Upper lobe of left lung (tissue), 6 donors: ENCODE measurements at places on chromosomes 7 and 10.

GRCh38 chr10:77686096-77686495 lies 48.5 kb upstream of the KCNMA1 start:
- no peak for DNase-seq

DNA sequence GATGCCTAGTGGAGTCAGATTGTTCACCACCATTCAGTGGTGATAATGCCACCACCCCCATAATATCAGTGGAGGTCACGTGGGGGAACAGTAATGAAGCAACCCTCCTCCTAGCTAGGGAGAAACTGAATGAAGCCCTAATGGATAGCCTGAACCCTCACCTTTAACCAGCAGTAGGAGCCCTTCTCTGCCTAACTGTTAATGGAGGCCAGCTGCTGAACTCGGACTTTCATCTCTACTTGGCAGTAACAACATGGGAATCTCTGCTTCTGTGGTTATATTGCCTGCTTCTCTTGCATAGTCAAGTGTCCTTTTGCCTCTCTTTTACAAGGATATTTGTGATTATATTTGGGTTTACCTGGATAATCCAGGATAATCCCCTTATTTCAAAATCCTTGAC lies 1097.9 kb downstream of the REEP3 start:
- DNase-seq: no peak

GRCh38 chr10:46515366-46515765 lies 41.1 kb downstream of the GPRIN2 start:
- DNase-seq: no peak

DNA sequence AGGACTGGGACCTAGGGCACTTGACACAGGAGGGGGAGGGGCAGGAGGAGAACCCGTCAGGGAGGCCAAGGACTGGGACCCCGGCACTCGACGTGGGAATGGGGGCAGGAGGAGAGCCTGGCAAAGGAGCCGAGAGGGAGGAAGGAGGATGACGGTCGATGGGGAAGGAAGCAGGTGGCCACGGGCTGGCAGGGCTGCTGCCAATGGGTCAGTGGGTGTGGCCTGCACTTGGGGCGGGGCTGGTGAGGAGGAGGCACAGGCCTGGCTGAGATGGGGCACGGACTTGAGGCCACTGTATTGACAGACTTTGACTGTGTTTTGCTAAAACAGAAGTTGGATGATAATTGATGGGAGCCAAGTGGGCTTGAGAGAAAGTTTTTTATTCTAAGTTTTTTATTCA lies 68.9 kb downstream of the RBM33 start:
- peak; percentile 54 for DNase-seq

- DNase-seq: no peak
Observed at GRCh38 chr7:21243265-21243664, 184.6 kb upstream of the SP4 start.

GRCh38 chr7:94675356-94675755 lies 19.4 kb upstream of the SGCE start:
- no peak for DNase-seq

DNA sequence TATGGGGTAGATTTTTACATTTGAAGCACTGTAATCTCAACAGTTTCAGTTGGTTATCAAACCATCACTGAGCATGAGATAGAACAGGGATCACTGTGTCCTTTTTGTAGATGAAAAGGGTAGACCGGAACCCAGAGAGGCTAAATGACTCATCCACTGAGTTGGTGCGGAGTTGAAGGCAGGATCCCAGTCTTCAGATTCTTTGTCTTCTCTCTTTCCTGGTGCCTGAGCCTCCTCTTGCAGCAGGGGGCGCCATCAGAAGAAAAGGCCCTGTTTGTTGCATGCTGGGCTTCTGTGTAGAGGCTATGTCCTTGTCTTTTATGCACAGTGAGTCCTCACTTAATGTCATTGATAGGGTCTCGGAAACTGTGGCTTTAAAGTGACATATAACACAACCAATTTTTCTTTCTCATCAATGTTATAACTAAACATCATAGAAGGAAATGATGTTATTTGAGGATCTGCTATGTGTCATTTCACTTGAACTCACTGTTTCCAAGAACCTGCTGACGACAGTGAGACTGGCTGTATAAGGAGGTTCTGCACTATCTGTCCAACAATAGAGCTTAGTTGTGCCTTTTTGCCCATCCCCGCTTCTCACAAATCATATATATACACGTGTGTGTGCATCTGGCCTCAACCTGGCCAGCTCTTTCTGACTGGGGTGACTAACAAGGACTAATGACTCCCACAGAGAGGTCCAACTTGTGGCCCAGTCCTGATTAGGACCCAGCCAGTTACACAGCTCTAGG lies 14.3 kb downstream of the ZNF282 start:
- no peak for DNase-seq

DNA sequence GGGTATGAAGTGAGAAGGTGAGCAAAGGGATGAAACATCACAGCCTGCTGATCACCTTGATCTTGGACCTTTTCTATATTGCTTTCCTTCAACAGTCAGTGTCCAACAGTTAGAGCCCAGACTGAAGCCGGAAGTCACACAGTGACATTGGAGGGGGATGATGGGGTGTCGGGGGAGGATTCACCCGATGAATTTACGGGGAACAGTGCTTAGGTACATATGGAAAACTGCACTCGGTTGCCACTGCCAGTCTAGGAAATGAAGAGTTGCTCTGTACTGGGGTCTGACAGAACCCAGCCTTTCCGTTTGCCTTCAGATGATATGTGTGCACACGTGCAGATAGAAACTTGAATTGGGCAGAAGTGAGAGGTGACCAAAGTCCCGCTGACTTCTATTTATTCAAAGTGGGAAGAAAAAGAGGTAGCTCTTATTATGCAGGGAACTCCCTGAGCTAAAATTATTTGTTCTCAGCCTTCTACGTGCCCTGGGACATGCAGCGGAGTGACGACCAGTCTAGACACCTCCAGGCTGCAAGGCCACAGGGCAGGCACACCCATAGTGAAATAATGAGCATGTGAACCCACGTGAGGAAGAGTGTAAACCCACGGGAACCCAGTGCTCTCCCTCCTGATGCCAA lies 107.2 kb upstream of the INHBA start:
- DNase-seq: no peak

- DNase-seq: no peak
Observed at GRCh38 chr7:151491859-151492258, 27.8 kb downstream of the RHEB start.

- DNase-seq: no peak
Observed at GRCh38 chr10:95133997-95134396, 60.0 kb upstream of the ACSM6 start.

DNA sequence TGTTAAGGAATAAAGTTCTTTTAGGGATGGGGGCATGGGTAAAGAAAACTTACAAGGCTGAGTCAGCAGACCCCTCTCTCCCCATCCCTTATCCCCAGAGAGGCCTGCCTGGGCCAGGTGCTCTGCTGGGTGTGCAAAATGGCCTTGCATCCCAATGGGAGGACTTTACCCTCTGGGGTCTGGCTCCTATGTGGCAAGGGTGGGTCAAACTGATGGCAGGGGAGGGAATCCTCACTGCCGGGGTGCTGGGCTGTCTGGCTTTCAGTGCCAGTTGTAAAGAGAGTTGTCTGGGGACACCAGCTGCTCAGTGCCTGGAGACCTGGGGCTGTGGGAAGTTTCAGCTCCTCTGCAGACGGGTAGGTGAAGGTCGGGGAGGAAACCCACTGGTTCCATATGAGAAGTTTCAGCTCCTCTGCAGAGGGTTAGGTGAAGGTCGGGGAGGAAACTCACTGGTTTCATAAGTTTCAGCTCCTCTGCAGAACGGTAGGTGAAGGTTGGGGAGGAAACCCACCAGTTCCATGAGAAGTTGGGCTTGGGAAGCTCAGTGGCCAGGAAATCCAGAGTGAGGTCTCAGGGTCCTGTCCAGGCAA lies 127.2 kb upstream of the PODXL start:
- DNase-seq: no peak

DNA sequence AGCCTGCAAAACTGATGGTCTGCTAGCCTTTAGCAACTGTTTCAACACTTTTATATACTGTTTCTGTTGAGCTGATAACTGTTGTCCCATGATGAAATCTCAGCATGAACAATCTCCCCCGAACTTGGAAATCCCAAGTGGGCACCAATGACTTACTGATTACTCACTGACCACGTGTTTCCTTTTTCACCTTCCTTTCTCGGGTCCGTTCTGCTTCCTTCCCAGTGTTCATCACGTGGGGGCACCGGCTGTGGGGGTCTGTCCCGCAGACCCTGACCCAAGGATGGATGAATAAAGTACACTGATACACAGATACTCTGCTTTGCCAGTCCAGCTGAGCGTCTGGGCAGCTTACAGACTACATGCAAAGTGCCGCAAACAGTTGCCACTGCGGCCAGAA lies 39.0 kb upstream of the RASGEF1A start:
- DNase-seq: no peak

- DNase-seq: no peak
Observed at GRCh38 chr7:149569025-149569725, 71.6 kb upstream of the ZNF746 start.

- no peak for DNase-seq
Observed at GRCh38 chr10:44933451-44934321, 22.5 kb downstream of the TMEM72 start.
